Spleen (tissue), 13 donors: ENCODE measurements at places on chromosomes 7 and 10. TPM values are rescaled to one million over a fixed set of nuclear protein-coding genes. Genes with fewer than 3 reads are reported as not detected.

The CABCOCO1 gene
- not detected for total RNA-seq

The TUBAL3 gene
- not detected for total RNA-seq

DNA sequence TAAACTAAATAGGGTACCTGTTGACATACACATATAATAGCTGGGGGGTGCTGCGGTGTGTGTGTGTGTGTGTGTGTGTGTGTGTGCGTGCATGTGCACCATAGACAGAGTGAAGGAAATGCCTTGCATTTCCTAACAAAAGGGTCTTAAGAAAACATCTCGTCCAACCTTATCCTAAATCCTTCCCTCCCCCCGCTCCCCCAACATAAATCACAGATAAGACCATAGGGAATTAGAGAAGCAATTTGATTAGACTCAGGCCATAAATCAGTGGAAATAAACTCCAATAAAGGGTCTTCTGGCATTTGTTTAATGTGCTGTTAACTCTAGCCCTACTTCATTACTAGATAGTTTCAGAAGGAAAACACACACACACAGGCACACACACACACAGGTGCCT is 148.5 kb downstream of the PPP1R17 start:
- no peak for DNase-seq

DNA sequence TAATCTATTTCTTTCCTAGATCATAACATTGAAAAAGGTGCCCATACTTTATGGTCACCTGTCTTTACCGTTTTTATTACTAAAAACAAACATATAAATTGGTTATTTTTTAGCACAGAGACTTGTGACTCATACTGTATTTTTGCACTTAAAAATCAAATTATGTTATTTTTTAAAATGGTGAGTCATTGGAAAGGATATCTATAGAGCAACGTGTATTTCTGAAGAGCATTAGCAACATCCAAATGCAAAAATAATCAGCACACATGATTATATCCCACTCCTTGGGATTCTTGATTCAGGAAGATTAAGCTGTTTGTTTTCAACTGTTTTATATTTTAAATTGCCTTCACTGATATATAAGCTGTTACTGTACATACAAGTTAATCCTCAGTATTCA is 40.7 kb upstream of the FMC1 start:
- DNase-seq = no peak

DNA sequence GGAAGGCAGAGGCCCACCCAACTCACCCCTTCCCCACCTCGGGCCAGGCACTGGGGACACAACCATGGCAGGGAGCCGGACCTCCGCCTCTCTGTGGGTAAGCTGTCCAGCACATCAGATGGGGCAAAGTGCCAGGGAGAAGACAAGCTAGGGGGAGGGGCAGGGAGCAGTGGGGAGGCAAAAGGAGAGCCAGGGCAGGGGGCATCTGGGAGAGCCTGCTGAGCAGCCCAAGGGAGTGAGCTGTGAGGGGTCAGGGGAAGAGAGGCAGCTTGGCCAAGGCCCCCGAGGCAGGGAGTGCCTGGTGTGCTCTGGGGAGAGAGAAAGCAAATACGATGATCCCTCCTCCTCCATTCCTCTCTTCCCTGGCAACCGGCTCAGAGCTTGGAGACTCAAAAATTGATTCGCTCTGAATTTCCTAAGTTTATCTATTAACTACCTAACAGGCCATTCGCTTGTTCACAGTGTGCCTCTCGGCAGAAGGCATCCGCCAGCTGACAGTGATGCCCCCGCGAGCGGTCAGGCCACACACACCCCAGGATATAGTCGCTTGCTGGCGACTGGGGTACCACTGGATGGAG is 4.5 kb downstream of the CAMK2B start:
- DNase-seq = no peak

DNA sequence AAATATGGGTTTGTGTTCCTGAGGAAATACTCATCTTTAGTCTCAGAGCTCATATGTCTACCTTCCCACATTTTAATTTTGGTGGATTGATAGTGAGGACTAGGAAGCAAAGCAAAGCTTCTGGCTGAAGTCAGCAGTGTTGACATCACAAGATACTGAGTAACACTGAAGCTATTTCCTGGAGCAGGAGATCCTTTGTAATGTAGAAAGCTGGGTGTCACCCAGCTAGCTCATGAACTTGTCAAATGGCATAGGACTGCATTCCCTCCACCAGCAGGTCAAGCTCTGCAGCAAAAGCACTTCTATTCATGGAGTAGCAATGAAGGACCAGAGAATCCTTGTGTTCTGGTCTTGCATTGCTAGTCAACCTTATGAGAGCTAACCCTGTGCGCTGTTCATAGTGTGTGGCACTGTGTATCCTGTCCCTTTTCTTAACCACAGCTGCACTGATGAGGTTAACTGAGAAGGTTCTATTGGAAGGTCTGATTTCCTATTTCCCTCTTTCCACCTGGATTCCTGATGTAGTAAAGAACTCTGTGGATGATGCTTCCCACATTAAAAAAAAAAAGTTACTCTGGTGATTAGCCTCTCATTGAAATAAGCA is 94.8 kb upstream of the ZNF804B start:
- no peak for DNase-seq

DNA sequence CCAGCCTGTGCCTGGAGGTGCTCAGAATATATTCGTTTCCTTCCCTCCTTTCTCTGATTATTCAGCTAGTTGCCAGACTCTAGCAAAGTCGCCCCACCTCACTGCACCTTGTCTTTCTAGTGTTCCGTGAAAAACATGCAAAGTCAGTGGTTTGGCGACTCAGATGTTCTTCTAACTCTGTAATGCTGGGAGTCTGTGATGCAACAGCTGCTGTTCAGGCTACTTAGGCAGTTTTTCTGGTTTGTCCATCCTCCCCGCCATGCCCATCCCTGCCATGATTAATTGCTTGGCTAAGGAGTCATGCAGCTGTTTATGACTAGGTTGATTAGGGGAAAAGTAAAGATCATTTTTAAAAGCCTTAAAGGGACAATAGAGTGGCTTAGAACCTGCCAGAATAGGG is 99.4 kb downstream of the MTPN start:
- DNase-seq = no peak
